ENCODE measurements at places on chromosomes 11 and 22. TPM values are rescaled to one million over a fixed set of nuclear protein-coding genes. Genes with fewer than 3 reads are reported as not detected.

DNA sequence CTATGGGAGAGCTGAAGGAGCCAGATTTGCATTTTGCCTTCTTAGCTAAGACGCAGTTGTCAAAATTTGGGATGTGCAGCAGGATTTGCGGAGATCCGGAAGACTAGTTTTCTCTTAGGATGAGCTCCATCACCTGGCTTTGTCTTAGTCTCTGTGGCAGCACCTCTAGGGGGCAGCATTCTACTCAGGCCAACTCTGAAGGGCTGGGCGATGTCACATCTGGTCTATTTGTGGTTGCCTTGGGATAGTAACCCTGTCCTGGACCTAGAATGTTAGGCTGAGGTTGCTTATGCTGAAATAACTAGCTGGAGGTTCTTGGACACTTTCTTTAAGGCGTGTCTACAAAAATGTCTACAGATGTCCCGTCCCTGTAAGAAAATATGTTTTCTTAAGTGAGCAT, 116.2 kb downstream of the FAT3 start:
- DNase-seq, result no peak

The ACER3 gene
- total RNA-seq, result 13.9 TPM

- no peak for DNase-seq
These were observed 2.4 kb downstream of the TRIM44 start for GRCh38 chr11:35664977-35665441.

- no peak for DNase-seq
These were observed 59.4 kb downstream of the BRD1 start for GRCh38 chr22:49768077-49768910.

DNA sequence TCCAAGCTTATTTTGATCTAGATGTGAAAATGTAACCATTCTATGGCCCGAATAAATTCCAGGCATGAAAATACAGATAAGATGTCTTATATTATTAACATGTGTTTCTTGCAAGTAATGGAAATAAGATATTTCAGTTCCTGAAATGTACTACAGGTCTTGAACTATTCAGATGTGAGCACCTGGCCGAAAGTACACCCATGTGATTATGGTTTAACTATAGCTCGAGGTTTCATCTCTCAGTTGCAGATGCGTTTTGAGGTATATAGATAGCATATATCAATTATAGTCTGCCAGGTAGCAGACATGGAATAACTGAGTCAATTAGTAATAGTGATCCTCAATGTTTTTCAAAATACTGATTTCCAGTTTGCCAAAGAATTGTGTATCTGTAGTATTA, 68.3 kb downstream of the DDIAS start:
- DNase-seq, result no peak

DNA sequence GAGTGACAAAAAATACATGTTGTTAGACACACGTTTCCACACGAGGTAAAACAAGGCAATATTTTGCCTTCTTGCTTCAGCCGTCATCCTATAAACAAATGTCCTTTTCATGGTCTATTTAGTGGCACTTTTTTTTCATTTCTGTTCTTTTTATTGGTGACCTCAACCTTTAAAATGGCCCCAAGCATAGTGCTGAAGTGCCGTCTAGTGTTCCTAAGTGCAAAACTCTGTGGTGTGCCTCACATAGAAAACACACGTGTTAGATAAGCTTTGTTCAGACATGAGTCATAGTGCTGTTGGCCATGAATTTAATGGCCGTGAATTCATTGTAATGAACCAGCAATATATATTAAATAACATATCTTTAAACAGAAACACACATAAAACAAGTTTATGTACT, 15.6 kb downstream of the OVCH2 start:
- no peak for DNase-seq

GRCh38 chr11:119692540-119692820, 36.5 kb downstream of the NECTIN1 start:
- no peak for DNase-seq

GRCh38 chr22:42768385-42769035, 47.8 kb upstream of the A4GALT start:
- no peak for DNase-seq

The APOA5 gene
- total RNA-seq, result not detected
